ENCODE measurements at places on chromosomes 13 and 19. TPM values are rescaled to one million over a fixed set of nuclear protein-coding genes. Genes with fewer than 3 reads are reported as not detected.

GRCh38 chr19:40366697-40367561, 18.4 kb downstream of the PLD3 start:
- no peak for DNase-seq

The OR10H5 gene
- total RNA-seq: not detected

- no peak for DNase-seq
These were observed 268.8 kb downstream of the DLEU7 start for GRCh38 chr13:50574731-50575130.

- DNase-seq: no peak
These were observed 11.6 kb upstream of the ZNF536 start for GRCh38 chr19:30360376-30361106.

The ERICH6B gene
- total RNA-seq: not detected

The KIR3DL2 gene
- not detected for total RNA-seq

DNA sequence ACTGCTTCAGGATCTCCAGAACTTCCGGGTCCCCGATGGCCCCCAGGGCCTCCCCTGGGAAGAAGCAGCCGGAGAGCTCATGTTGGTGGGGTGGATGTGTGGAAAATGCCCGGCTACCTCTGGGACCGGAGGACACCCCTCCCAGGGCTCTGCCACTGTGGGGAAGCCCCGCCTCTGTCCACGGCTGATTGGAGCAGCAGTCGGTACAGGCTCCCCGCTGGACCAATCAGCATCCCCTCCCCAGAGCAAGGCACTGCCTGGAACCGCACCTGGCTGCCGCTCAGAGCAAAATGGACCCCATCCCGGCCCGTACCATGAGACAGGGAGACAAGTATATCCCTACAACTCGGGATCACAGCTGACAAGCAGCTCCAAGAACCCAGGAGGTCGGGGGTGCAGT, 6.4 kb downstream of the DOHH start:
- no peak for DNase-seq

The KIR3DL1 gene
- total RNA-seq: not detected

DNA sequence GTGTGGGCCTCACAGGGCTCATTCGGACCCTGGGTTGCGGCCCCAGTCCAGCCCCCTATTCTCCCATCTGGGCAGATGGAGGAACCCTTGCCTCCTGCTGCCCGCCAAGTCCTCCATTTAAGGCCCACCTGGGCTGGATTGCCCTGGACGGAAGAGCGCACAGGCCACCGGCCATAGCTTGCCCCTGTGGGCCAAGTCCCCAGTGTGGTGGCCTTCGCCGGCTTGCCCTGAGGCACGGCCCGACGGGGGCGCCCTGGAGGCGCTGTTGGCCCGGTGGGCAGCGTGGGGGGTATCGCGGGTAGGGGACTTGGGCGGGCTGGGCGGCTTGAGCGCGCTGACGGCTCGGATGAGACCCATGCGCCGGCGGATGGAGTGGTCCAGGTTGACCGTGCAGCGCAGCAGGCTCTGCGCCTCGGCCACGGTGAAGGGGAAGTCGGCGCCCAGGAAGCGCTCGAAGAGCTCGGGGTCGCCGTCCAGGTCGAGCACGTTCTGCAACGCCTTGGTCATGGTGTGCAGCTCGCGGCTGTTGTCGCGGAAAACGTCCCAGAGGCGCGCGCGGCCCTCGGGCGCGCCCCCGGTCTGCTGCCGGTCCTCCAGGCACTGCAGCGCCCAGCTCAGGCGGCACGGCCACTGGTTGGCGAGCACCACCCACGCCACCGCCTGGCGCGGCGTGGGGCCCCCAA, 8.8 kb downstream of the NKPD1 start:
- no peak for DNase-seq

GRCh38 chr13:66745307-66745706, 484.8 kb downstream of the PCDH9 start:
- no peak for DNase-seq

GRCh38 chr13:94559222-94559795, 36.6 kb downstream of the TGDS start:
- DNase-seq: no peak

Data from sciatic nerve (tissue), 2 donors.